Lung microvascular endothelial cell (primary cell): ENCODE measurements at places on chromosomes 16 and 17.

DNA sequence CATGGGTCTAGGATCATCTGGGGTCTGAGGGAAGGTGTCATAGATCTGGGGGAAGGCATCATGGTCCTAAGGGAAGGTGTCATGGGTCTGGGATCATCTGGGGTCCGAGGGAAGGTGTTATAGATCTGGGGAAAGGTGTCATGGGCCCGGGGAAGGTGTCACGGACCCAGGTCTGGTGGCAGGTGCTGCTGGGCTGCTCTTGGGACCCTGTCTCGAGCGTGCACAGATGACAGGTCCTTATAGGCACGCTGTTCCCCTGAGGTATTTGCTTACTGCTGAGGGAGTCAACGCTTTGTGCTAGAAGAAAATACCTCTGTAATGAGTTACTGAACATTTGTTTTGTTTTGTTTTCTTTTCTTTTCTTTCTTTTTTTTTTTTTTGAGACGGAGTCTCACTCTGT, 1.4 kb downstream of the RAB40C start:
- no peak for DNase-seq

DNA sequence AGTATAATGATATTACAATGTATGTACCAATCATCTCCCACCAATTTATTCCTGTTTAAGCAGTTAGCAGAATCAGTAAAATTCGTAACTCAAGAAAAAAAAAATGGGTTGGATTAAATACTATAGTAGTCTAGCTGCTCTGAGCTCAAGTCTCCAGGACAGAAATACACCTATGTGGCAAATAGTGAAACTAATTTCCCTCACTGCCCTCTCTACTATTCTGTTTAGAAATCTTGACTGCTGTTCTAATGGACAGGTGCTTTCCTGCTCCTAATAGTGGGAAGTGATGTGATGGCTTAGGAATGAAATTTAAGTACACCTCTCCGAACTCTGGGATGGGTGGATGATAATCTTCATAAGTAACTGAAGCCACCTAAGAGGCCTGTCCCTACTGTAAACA, 175.7 kb downstream of the KCNJ2 start:
- no peak for DNase-seq

- no peak for DNase-seq
Measured at GRCh38 chr16:24135624-24136565, 120.2 kb upstream of the CACNG3 start.

GRCh38 chr17:45190503-45191255, 29.0 kb downstream of the HEXIM2 start:
- no peak for DNase-seq

DNA sequence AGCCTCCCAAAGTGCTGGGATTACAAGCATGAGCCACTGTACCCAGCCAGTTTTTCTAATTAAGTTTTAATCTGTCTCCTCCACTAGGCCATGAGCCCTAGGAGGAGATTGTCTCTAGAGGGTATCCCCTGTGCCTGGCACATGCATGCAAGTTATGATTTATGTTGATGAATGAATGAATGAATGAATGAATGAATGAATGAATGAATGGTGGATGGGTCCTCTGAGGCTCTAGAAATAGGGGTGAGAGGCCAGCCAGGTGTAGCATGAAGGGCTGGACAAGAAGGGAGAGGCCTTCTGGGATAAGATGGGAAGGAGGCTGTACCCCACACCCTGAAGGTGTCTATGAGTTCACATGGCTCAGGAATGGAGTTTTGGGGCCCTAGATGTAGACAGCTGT, 48.8 kb downstream of the EMP2 start:
- DNase-seq, result no peak

- DNase-seq, result no peak
Measured at GRCh38 chr16:71852561-71852960, 6.8 kb downstream of the ATXN1L start.

GRCh38 chr17:489758-490329, 137.2 kb upstream of the RPH3AL start:
- DNase-seq, result peak; percentile 12

DNA sequence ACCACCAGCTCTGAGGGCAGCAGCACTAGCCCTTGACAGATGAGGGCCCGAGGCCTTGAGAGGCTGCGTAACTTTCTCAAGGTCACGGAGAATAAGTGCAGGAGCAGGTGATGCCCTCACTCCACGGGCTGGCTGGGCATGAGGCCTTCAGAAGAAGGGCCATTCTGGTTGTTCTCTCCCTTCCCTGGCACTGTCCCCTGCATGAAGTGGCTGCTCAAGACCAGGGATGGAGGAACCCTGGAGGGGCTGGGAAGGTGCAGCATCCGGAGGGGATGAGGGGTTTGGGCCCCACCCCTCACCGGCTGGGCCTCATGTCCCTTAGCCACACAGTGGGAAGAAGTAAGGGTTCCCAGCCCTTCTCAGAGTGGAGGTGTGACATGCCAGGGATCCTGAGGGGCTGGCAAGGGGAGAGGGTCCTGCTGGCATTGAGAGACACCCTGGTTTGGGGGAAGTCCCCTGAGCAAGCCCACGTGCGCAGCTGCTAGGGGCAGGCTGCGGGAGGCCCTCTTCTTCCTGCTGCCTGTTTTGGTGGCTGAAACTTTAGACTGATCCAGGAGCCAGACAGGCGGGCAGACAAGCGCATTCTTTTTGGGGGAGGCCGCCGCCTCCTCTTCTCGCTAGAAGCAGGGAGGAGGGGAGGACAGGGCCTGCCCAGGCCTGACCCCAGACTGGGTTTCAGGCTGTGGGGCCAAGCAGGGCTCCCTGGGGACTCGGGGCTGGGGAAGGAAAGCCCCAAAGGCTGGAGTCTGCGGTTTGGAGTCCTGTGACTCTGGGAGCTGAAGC, 74.0 kb downstream of the N4BP1 start:
- DNase-seq, result no peak

DNA sequence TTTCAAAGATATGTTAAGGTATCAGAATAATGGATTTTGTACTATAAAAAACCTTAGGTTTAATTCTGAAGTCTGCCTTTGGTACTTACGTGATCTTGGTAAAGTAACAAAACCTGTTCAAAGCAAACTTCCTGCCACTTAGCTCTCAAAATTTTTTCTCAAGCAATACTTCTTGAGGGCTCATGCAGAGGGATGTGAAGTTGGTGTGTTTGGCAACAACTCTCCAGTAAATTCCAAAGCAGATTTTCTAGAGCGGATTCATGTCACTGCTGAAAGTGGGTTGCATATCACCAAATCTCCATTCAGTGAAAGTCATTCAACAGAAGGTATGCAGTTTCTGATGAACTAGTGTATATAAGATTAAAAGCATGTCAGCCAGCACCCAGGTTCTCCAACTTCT, 856.7 kb downstream of the CDH8 start:
- no peak for DNase-seq

DNA sequence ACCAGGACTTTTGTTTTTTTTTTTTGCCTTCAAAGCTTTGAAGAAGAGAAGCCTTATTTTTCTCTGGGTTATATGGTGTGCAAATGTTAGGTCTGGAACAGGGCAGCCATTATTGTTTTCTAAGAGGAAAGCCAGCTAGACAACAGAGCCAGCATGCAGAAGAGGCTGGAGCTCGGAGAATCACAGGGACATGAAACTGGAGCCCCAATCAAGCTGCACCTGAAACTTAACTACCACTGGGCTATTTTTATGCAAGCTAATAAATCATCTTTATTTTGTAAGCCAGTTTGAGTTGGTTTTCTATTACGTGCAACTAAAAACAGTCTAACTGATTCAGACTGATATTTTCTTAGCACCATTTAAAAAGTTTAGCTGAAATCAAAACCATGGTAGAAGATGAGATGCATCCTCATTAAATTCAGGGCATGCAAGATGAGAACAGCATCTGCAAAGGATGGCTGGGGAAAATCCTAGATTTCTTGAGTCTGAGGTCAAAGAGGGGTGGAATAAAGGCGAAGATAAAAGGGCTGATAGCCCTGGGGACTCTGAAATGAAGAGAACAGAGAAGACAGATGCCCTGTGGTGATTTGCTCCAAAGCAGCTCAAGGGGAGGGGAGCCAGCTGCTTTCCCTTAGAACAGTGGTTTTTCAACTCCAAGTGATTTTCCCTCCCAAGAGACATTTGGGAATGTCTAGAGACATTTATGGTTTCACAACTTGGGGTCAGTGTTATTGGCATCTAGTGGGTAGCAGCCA, 177.1 kb upstream of the WSCD1 start:
- no peak for DNase-seq

- no peak for DNase-seq
Measured at GRCh38 chr17:8015957-8016631, 13.7 kb downstream of the GUCY2D start.

DNA sequence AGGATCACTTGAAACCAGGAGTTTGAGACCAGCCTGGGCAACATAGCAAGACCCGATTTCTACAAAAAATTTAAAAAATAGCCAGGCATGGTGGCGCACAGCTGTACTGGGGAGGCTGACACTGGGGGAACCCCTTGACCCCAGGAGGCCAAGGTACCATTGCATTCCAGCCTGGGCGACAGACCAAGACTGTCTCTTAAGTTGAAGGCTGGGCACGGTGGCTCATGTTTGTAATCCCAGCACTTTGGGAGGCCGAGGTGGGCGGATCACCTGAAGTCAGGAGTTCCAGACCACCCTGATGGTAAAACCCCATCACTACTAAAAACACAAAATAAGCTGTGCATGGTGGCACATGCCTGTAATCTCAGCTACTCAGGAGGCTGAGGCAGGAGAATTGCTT, 74.9 kb downstream of the LITAF start:
- DNase-seq, result no peak

- DNase-seq, result no peak
Measured at GRCh38 chr16:68563631-68564381, 24.7 kb downstream of the ZFP90 start.

DNA sequence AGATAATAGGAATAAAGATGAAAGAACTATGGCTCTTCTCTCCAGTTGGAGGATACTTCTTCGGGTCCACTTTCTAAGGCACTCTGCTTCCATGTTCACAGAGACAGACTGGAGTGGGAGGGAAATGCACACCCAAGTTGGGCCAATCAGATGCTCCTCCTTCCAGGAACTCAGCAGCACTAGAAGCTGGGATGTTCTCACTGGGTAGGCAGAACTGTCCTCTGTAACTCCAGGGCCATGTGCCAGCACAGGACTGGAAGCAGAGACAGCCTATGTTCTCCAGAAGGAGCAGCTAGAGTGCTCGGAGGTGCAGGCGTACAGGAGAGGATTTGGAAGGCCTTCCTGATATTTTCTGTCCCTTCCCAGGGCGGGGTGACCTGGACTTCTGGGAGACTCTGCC, 49.9 kb upstream of the SREBF1 start:
- DNase-seq, result no peak

DNA sequence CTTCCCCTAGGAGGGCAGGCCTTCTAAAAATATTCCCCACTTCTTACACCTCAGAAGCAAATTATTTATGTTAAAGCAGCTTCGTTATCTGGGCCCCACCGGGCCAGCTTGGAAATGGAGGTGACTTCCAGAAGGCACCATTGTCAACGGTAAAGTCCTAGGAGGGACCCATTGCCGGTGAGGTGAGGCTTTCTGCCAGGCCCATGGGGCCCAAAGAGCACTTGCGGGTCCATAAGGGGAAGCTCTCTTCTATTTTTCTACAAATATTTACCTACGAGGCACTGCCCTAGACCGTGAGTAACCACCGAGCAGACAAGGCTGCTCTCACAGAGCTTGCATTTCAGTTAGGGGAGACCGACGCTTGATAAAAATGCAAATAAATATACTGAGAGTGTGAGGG, 41.5 kb downstream of the C16orf78 start:
- no peak for DNase-seq

DNA sequence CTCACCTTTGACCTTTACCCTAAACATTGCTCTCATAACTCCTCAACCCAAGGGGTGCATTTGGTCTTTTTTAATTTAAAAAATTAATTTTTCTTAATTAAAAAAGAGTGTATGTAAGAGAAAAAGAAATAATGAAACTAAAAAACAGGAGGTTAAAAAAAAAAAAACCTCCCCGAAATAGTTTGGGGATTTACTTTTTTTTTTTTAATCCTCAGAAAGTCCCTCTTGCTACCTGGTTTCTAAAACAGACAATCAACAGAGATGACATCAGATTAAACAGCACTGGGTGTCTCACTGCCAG, 301.3 kb downstream of the SOX9 start:
- DNase-seq, result no peak

DNA sequence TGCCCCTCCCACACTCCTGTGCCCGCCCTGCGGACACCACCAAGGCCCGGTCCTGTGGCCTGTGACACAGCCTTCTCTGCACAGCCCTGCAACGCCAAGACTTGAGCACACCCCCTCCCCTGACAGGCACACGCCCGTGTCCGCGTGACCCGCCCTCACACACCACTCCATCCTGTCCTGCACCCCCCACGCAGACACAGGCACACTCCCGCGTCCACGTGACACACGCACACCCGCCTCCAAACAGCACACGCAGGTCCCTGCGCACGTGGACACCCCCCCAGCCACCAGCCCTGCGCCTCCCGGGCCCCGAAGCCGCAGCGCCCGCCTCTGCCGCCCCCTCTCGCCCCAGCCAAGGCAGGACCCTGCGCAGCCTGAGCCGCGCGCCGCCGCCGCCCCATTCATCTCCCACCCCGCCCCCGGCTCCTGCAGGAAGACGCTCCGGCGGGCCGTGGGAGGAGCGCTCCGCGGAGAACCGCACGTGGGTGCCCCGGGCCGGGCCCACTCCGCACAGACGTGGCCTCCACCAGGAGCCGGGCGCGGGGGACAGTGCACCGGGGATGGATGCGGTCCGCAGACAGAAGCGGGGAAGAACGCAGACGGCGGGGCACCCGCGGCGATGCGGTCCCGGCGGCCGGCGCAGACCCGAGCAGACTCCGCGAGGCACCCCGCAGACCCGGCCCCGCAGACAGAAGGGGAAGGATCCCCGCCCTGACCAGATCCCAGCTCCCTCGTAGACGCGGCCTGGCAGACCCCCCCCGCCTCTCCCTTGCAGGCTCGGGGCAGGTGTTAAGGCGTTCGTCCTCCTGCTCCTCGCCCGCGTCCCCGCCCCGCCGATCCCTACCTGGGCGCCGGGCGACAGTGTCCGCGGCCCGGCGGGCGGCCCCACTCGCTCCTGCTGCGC, 506 bp downstream of the CAMKK1 start:
- peak; percentile 64 for DNase-seq

GRCh38 chr16:1048442-1049112, 24.0 kb upstream of the SSTR5 start:
- peak; percentile 48 for DNase-seq

- DNase-seq, result peak; percentile 68
Measured at GRCh38 chr16:1414532-1415260, at the start of gene UNKL. TSS of gene UNKL (minus strand) at chr16:1414704. CDS start at chr16:1414691, 13 bp downstream.

DNA sequence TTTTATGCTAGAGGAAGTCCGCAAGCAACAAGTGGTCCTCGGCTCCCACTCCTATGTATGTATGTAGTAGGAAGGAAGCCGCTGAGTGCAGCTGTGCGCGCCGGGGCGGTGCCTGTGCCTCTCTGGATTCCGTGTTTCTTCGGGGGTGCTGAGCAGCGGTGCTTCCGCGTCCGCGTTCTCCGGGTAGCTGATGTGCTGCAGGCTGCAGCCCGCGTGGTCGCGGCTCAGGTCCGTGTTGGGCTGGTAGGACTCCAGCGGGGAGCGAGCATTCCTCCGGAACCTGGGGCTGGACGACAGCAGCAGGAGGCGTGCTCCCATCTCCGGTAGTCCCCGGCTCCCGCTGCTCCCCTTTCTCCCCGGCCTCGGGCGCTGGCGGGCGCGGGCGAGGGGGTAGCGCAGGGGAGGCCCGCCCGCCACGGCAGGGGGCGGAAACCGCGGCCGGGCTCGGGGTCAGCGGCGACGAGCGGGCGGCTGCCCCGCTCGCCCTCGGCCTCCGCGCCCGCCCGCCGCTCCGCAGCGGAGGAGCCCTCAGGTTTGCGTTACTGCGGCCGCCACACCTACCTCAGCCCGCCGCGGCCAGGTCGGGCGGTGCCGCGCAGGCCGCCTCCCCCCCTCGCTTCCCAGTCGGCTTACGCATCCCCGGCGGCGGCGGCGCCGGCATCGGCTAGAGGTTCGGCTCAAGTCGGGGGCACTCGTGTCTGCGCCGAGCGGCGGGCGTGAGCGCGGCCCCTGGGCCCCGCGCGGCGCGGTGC, 487 bp downstream of the C17orf67 start:
- DNase-seq, result peak; percentile 85
